ENCODE measurements at places on chromosomes 4 and X. TPM values are rescaled to one million over a fixed set of nuclear protein-coding genes. Genes with fewer than 3 reads are reported as not detected.

DNA sequence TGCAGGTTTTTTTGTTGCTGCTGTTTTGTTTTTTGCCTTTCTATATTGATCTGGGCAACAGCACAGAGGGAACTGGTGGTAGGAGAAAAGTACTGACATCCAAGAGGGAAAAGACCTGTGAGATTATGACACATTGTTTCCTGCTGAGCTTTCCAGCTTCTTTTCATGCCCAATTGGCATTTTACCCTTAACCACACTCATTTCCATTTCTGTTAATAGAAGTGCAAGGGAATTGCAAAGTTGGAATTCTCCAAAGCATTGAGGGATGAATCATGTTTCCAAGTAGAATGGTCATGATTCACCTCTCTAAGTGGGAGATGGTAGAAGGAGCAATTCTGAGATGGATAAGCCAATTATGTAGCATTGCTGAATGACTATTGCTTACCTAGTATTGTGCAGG is 161.5 kb downstream of the PPARGC1A start:
- ATAC-seq, result no peak

DNA sequence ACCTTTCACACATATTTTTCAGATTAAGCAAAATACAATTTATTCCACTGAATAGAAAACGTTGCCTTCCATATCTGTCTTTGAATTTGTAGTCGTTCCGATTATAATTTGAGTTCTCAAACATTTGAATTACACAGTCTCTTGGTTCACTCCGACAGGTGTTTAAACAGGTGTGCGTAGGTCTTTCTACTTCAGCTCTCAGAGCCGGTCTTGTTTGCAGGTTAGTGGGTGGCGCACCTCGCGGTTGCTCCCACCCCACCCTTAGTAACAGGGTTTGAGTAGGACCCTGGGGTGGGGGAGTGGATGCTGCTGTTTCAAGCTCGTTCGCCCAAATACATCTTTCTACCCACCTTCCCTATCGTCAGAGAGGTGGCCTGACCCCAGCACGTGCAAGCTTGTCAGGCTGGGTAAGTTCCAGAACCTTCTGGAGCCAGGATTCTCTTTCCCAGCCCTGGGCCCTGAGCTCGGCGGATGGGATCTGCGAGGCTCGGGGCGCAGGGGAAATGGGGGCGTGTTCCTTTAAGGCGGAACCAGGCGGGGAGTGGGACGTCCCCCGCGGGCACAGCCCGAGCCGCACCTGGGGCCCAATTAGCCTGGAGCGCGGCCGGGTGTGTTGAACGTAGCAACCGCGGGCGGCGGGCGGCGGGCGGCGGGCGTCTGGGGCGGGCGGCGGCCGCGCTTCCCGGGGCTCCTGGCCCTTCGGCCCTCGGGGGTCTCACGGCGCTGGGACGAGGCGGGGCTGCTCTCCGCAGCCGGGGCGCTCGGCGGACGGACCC is at the start of gene FAM149A:
FAM149A (plus strand) TSS at position 591 of the 776 bp plus-strand sequence.
- ATAC-seq, result peak; percentile 56

TMSB15A gene
- total RNA-seq, result not detected

DNA sequence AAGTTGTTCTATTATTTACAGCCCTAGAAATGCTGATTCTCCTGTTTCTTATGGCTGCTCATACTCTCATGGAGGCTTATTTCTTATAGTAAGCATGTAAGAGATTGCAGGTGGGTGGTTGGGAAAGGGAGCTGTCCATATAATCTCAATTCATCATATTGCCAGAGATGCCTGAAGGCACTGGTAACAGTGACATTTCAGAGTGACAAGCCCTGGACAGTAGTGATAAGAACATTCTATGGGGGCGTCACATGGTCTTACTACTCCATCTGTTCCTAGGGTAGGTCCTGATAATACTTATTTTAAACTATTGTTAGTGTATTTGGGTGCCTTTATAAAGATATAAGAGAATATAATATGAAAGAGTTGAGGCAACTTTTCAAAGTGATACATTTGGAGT is 171.5 kb downstream of the CFAP299 start:
- no peak for ATAC-seq

DNA sequence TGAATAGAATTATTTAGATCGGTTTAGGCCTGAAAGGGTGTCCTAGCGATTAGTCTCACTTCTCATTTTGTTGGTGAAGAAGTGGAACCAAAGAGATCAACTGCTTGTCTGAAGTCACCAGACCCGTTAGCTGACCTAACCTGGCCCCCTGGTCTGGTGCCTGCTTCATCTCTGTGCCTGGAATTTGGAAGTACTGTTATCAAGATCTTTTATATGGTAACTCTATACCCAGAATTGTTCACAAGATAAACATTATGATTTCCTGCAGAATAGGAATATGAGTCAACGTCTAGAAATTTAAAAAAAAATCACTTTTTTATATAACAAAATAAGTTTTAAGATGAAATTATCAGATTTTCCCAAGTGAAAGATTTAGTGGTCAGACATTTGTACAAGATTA is 37.2 kb downstream of the LRP2BP start:
- no peak for ATAC-seq

GRCh38 chrX:15882704-15883539 is 28.3 kb upstream of the AP1S2 start:
- no peak for ATAC-seq

DNA sequence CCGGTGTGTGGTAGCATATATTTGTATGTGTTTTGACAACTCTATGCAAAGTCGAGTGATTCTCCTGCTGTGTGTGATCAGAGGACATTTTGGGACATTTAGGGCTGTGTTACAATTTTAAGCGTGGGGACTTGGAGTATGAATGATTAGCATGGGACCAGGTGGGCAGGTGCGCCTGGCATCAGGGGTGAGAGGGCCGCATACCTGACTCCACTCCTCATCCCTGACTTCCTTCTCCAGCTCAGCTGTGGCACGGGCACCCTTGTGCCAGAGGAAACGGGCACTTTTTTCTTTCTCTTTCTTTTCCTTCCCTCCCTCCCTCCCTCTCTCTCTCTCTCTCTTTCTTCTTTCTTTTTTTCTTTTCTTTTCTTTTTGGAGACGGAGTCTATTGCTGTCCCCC is 15.7 kb upstream of the PLCXD1 start:
- ATAC-seq, result no peak

DNA sequence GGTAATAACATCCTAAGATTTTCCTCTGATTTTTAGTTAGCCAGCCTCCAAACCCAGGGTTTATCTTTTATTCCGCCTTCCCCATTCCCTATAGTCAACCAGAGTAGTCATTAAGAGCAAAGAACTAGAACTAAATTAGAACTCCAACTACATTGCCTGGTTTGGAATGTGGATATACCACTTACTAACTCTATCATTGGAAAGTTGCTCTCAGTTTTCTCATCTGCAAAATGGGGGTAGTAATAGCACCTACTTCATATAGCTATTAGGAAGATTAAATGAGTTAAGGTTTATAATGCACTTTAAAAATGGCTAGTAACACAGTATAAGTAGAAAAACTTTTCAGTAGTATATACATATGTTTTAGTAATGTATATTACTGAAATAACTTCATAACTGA is 63.7 kb downstream of the ZAR1 start:
- no peak for ATAC-seq

GRCh38 chrX:50565718-50566117 is 95.1 kb upstream of the DGKK start:
- ATAC-seq, result no peak

- peak; percentile 23 for ATAC-seq
Observed at GRCh38 chrX:51395810-51396728, 63.4 kb downstream of the NUDT10 start.

- peak; percentile 91 for ATAC-seq
Observed at GRCh38 chr4:76213415-76214176, at the start of gene SCARB2. Gene SCARB2 (minus strand): TSS chr4:76213824. CDS start chr4:76213543, 281 bp downstream.

- no peak for ATAC-seq
Observed at GRCh38 chr4:3861720-3862639, 95.8 kb downstream of the ADRA2C start.
